Neural progenitor cell (in vitro differentiated cells): ENCODE measurements at places on chromosomes 1 and 21.
A peak's percentile ranks its signal among the peaks of the same experiment; 100 is the strongest.

DNA sequence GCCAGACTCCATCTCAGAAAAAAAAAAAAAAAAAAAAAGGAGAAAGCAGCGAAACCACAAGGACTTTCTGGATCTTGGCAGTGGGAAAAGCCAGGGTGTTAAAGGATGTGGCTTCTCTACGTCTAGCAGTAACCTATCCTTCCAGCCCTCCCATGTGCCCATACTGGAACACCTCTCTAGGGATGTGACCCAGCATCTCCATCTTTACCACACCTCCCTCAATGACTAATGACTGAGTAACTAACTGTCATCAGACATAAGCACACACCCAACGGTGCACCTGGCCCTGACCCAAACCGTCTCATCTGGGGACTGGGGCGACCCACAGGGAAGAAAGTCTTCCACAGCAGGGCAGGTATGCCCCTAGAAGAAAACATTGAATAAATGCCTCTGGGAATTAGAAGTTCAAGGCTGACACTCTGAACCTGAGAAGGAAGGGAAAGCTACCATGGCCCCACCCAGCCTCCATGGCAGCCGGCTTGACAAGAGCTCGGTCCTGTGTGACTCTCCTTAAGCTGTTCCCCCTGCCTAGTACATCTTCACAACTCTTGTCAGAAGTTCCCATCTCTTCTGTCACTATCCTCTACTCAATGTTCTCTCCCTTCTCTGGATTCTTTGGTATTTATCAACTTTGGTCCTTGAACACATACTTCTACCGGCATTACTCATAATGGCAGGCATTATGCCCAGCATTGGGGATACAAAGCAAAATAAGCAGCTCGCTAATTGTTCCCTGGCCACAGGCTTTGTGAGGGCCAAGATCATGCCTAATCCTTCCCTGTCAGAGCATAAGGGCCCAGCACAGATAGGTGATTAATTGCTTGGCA lies 14.8 kb upstream of the PAQR6 start:
- DNase-seq = no peak

GRCh38 chr1:109632671-109633346 lies 13.2 kb downstream of the AMPD2 start:
- peak; percentile 72 for DNase-seq

- DNase-seq = peak; percentile 48
Measured at GRCh38 chr1:146032631-146033219, 11.2 kb upstream of the HJV start.

GRCh38 chr1:41589395-41589794 lies 104.9 kb upstream of the EDN2 start:
- DNase-seq = no peak

GRCh38 chr1:180720753-180721152 lies 88.9 kb downstream of the XPR1 start:
- DNase-seq = no peak

GRCh38 chr1:35443768-35444518 lies 113.3 kb downstream of the KIAA0319L start:
- DNase-seq = peak; percentile 26

GRCh38 chr1:239368436-239369109 lies 17.8 kb upstream of the CHRM3 start:
- no peak for DNase-seq

DNA sequence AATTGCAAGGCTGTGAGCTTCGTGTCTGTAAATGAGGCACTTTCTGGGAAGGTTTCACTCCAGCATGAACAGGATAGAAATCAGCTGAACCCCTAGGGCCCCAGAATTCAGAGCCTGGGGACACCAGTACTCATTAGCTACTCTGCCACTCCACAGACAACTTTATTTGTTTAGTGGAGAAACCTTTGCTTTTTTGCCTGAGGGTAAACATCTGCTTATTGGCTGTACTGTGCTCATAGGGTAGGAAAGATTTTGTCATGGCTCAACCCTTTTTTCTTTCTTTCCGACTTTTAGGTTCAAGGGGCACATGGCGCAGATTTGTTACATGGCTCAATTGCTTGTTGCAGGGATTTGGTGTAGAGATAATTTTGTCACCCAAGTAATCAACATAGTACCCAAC lies 138.4 kb upstream of the BACE2 start:
- no peak for DNase-seq

GRCh38 chr1:231134624-231135023 lies 27.2 kb upstream of the TRIM67 start:
- no peak for DNase-seq

GRCh38 chr1:40539338-40539737 lies 7.9 kb downstream of the ZNF684 start:
- DNase-seq = no peak

GRCh38 chr1:3494321-3495308 lies 40.1 kb downstream of the ARHGEF16 start:
- no peak for DNase-seq

DNA sequence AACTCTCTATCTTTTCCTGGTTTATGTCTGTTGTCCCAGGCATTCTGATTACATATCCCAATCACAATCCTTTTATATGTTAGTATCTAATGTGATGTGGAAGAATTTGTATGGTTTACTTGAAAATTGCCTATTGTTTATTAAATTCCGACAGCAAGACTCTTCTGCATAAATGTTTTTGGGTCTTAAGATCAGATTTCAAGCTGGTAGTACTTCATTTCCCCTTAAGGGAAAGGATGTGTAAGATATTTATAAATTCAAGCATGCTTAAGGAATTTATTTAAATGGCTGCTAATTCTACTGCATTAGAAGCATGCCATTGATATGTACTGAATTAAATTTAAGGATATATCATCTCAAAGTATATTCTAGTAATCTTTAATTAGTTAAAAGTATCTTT lies 20.4 kb upstream of the GPR88 start:
- DNase-seq = no peak

GRCh38 chr1:180258935-180259334 lies 28.9 kb downstream of the LHX4 start:
- DNase-seq = no peak

DNA sequence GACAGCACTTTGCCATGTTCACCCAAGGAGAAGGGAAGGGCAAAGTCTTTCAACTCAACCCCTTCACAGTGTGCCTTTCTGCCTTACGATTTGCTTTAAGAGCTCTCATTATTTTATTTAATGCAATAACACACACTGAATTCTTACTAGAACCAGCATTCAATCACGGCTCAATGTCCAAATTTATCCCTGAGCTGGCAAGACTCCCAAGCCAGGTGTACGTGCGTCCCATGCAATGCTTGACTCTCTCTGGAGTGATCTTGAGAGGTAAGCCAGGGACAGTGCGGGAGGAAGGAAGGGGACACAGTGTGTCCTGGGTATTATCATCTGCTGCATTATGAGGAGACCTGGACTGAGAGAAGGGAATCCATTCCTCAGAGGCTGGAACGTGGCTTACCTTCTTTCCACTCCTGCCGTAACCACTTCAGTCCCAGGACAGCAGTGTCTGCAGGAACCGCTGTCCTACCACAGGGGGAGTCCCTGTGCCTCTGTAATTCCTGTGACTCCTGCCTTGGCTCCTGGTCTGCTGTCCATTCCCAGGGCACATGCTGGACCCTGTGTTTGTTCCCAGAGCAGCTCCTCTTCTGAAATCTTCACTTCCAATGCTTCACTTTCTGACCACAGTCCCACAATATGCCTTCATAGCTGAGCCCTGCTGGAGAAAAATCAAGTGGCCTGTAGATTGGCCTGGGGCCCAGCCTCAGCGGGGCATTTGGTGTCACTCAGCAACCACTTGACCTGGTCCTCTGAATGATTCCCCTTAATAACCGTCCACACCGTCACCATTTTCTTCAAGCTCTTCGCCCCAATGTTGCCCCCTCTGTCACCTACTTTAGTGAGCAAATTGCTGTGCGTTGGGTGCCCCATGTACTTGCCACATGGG lies 28.6 kb upstream of the STUM start:
- DNase-seq = peak; percentile 42

- DNase-seq = peak; percentile 94
Measured at GRCh38 chr1:222465211-222466041, 82.5 kb downstream of the HHIPL2 start.

DNA sequence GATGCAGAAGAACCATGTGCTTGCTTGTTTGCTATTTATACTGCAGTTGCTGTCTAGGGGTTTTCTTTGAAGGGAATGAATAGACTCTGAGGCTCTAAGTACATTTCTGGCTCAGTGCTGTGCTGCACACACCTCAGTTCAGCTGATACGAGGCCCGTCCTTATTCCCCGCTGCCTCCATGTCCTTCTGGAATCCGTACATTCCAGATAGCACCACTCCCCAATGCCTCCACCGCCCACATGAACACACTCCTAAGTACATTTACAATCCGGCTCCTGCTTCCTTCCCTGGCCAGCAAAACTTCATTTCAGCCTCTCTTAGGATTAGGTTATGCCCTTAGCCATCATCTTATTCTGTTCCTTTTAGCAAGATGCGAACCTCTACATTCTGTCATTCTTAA lies 57.1 kb downstream of the KCNC4 start:
- no peak for DNase-seq

GRCh38 chr1:147919896-147920295 lies 8.3 kb upstream of the GPR89B start:
- no peak for DNase-seq

DNA sequence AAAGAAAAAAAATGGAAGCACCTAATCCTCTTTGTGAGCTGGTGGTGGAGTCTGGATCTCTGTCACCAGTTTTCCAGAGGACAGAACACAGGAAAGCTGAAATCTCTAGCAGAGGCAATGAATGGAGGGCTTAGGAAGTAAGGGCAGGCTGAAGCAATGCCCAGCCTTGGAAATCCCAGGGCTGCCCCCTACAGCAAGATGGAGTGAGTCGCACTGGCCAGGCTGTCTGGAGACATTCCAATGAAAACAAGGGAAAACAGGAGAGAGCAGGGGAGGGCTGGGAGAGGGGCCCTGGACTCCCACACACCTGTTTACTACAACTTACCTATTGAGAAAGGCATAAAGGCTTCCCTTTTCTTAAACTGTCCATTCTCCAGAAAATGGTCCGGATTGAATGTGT lies 25.9 kb downstream of the CYP2J2 start:
- DNase-seq = peak; percentile 47

- DNase-seq = no peak
Measured at GRCh38 chr1:89546082-89546889, 21.7 kb downstream of the LRRC8B start.

DNA sequence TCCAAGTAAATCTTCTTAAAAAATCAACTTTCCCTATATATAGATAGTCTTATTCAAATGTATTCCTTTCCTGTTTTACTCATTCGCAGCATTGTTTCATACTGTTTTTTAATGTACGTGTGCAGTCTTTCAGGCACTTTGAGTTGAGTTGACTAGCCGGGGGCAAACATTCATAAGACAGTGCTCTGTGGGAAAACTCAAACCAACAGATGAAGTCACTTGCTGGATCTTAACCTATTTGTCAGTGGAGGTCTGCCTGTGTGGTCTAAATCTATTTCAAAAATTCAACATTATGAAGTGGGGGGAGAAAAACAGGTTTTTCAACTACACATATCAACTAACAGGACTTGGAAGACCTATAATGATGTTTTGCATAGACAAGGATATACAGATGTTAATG lies 6.2 kb downstream of the HSD11B1 start:
- no peak for DNase-seq

- no peak for DNase-seq
Measured at GRCh38 chr1:39500862-39501389, 9.5 kb downstream of the BMP8A start.

GRCh38 chr1:905811-906599 lies 17.7 kb upstream of the SAMD11 start:
- peak; percentile 1 for DNase-seq

- no peak for DNase-seq
Measured at GRCh38 chr1:204376919-204377799, 17.4 kb upstream of the PLEKHA6 start.

- no peak for DNase-seq
Measured at GRCh38 chr21:43195121-43196021, 26.6 kb downstream of the CRYAA start.

- no peak for DNase-seq
Measured at GRCh38 chr1:58786184-58786926, 2.5 kb upstream of the JUN start.

DNA sequence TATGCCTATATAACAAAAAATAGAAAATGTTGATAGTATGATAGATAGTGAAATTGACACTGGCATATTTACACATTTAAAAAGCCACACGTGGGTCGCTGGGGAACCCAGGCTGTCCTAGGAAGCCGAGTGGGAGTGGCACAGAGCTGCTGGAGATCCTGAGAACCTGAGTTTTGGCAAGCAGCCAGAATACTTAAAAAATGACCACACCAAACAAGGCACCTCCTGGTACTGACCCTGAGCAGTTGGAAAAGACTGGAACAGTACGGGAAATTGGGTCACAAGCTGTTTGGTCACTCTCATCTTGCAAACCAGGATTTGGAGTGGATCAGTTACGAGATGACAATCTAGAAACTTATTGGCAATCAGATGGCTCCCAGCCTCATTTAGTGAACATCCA lies 111.5 kb downstream of the ZFYVE9 start:
- DNase-seq = no peak

DNA sequence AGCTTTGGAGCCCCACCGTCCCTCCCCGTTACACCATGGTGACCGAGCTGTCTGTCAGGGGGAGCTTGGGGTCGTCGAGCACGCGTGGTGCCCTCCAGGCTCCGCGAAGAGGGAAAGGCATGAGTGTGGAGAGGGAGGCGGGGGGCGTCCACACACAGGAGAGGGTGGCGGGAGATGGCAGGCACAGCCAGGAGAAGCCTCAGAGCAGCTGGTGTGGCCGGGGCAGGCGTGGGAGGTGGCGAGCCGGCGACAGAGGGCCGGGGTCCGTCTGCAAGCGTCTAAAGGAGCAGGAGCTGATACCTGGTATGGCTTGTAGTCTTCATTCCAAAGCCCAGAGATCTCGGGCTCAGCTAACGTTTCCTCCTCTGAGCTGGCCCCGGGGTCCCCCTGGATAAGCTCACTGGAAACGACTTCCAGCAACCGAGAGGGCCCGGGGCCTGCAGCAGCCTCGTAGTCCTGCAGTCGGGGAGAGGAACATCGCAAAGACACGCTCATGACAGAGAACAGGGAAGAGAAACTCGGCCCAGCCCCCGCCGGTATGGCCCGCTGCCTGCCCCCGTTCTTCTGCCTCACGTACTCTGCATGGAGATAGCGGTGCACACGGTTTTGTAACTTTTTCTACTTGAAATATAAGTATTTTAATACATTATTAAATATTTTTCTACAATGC lies 37.4 kb downstream of the CFAP74 start:
- no peak for DNase-seq

DNA sequence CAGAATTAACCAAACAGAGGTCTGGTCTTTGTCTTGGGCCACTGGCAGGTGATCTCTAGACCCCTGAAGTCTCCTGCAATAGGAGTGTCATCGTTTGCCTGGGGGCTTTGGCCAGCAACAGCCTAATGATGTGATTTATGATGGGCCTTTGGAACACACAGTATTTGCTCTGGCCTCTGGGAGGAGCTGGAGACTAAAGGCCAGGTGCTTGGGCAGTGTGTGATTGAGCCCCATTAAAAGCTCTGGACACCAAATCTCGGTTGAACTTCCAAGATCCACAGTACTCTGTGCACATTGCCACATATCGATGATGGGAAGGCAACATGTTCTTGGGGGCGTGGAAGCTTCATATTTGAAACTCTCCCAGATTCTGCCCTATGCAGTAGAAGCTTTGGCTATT lies 32.0 kb upstream of the TLR5 start:
- DNase-seq = peak; percentile 58

- no peak for DNase-seq
Measured at GRCh38 chr1:66732407-66733166, 19.7 kb upstream of the DYNLT5 start.
